Amniotic stem cell (primary cell): ENCODE measurements at places on chromosomes 2 and 18.
A peak's percentile ranks its signal among the peaks of the same experiment; 100 is the strongest.

DNA sequence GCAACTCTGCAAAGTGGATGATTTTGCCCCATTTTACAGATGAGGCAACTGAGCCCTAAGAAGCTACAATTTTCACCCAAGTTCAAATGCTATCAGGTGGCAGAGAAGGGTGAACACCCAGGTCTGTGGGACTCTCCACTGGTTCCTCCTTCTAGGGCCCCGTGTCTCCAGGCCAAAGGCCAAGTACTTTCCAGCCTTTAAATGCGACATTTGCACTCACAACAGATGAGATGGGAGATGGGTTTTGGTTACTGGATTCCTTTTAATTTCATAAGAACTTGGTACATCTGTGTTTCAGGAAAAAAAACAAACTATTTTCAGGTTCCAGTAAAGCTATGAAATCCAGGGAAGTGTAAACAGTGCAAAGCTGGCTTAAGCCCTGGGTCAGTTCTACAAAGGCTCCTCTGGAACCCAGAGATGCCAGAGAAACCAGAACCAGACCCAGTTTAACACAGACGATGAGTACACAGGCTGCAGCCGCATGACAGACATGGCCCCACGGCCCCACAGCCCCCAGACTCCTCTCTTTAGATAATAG is 361.7 kb downstream of the ANAPC1 start:
- DNase-seq, result no peak

DNA sequence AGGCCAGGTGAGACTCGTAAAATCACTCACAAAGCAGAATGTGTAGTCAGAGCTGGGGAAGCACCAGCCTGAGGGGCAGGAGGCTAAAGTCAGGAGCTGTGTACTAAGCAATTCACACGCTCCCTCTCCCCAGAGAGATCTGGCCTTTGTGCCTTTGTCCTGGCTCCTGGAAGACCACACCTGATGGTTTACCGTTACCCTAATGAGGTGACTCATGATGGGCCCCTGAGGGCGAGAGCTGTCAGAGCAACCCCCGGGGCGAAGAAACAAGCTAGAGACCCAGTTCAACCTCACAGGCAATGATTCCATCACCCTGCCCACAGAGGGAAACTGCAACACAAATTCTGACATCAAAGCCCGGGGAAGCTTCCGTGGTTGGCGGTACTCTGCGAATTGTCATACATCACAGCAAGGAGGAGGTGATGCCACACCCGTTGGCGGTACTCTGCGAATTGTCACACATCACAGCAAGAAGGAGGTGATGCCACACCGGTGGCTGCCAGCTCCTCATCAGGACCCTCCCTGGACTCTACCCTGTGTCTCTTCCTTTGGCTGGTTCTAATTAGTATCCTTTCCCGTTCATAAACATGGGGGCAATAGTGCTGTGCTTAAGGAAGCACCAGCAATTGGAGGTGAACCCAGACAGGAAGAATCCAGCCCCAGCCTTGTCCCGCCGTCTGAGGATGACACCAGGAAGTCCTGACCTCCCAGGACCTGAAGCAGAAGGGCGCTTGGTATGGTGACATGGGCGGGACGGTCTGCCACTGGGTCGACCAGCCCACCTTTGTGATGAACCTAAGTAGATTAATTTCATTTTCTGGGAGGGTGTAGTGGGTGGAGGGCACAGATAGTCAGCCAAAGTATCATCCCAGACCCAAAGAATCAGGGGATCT is 30.5 kb downstream of the B3GNT7 start:
- DNase-seq, result no peak

DNA sequence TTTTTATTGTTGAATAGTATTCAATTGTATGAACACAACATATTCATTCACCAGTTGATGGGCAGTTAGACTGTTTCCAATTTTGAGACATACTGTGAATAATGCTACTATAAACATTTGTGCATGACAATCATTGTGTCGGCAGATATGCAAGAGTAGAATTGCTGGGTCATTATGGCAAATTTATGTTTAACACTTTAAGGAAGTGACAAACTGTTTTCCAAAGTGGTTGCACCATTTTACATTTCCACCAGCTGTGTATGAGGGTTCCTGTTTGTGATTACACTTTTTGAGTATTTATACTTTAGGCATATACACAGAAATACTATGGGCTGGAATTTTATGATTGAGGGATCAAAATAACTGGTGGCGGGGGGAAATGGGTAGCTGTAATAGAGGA is 61.2 kb downstream of the MAP4K3 start:
- DNase-seq, result no peak

DNA sequence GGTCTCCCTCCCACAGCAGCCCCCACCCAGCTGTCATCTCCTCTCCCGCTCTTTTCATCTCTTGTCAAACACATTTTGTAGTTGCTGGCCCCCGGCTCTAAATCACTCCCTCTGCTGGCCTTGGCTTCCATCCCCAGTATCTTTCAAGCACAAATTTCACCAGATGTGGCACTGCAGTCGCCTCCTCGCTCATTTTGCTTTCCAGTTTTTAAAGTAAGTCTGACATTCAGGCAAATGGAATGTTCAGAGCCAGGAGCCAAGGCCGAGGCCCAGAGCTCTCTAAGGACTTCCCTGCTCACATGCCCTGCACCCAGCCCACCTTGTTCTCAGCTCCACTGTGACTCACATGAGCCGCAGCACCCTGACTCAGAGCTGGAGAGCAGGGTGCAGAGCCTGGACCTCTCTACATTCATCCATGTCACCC is 158.4 kb downstream of the GALNT14 start:
- DNase-seq, result peak; percentile 79

DNA sequence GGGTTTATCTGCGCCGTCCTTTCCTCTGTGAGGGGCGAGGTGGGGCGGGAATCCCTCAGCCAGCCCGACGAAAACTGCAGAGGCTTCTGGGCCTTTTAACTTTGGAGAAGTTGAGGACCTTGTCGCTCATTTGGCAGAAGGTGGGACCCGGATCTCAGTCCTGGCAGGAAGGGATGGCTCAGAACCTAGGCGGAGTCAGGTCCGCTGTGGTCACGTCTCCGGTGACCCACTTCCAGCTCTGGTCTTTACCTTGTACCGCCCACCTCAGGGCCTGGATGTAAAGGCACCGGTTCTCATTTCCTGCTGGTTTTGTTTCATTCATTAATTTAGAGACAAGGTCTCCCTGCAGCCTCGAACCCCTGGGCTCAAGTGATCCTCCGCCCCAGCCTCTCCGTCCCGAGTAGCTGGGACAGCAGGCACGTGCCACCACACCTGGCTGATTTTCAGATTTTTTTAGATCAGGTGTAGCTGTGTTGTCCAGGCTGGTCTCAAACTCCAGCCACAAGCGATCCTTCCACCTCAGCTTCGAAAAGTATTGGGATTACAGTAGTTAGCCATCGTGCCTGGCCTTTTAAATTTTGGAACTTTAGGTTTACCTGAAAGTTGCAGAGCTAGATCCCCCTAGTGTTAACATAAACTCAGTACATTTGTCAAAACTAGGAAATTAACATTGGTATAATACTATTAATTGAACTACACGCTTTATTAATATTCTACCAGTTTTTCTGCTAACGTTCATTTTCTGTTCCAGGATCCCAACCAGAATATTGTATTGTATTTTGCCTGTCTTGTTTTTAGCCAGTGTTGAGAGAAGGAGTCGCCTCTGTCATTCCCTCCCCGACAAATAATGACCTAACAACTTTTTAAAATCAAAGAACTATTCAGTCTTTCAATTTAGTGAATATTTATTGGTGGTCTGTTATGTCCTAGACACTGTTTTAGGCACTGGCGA is 852 bp downstream of the POLI start:
- DNase-seq, result no peak

DNA sequence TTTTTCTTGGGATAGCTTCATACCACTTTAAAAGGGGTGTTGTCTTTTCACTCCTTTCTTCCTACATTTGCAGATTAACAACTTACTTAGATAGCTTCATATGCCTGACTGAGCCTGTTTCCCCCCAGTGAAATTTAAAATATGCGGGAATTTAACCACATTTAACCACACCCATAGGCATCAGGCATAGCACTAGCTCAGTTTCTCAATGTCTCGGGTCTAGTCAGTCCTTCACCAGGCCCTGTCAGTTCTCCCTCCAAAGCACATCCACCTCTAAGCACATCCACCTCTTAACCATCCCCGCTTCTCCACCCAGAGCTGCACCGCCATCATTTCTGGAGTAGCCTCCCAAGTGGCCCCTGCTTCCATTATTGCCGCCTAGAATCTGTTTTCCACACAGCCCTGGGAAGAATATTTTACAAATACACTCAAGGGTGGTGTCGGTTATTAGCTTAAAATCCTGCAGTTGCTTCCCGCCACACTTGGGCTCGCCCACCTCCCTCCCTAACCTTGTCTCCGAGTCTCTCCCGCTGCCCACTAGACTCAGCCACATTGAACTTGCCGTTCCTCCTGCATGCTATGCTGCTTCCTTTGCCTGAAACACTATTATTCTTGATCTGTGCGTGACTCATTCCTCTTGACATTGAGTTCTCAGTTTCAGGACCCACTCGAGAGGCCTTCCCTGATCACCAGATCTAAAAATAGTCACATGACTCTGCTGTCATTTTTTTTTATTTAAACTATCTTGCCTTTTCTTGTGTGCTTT is 68.3 kb downstream of the SPTBN1 start:
- no peak for DNase-seq

- DNase-seq, result no peak
Observed at GRCh38 chr2:19989342-19989666, 601 bp downstream of the WDR35 start.

GRCh38 chr2:159755788-159756187 is 42.2 kb downstream of the CD302 start:
- DNase-seq, result no peak

- no peak for DNase-seq
Observed at GRCh38 chr2:36912695-36913094, 53.6 kb downstream of the STRN start.

DNA sequence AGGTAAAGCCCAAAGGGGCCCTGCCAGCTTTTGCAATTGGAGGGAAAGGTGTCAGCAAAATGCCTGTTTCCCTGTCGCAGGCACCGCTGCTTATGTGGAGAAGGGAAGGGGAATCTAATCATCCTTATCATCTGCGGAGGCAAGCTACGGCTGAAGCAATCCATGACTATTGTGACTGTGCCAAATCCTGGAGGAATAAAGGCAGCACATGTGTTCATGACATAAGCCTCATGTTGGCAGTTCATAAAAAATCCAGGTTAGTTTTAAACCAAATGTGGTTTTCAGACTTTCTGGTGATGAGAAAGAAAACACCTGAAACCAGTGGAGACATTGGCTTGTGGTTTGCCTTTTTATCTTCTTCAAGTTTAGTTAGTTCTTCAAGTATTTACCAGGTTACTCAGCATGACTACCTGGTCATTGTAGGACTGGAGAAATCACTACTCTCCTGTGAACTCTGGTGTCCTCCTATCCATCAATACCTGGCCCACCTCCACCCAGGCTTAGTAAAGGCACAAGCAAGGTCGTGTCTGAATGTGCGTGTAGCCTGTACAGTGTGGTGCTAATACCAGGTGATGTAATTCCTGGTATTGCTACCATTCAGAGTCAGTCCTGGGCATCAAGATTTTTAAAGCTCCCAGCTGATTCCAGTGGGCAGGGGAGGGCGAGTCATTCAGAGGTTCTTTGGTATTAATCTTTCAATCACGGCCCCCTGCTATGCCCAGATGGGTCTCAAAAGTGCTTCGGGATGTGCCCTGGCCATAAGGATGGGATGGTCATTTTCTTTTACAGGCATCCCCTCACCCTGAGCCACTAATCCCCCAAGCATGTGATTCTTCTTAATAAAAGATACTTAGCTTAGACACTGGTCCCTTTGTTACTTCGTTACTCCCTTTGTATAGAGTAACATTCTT is 96.8 kb downstream of the TGFA start:
- no peak for DNase-seq

DNA sequence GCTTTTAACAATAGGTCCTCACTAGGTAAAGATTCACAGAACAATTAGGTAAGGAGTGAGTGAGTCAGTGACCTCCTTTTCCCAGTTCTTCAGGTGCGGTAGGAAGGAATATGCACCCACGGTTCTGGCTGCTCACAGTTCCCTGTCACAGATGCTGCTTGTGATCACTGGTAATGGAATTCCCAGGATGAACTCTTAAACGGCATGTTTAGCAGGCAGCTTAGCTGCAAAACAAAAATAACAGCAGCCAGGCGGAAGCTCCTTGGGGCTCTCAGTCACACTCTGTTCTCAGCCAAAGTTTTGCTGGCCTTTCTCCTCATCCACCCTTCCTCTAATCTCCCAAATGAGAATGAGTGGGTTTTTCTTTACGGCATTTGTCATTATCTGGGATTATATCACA is 274.5 kb downstream of the MYT1L start:
- no peak for DNase-seq

- no peak for DNase-seq
Observed at GRCh38 chr2:70527447-70528080, 26.1 kb downstream of the TGFA start.

DNA sequence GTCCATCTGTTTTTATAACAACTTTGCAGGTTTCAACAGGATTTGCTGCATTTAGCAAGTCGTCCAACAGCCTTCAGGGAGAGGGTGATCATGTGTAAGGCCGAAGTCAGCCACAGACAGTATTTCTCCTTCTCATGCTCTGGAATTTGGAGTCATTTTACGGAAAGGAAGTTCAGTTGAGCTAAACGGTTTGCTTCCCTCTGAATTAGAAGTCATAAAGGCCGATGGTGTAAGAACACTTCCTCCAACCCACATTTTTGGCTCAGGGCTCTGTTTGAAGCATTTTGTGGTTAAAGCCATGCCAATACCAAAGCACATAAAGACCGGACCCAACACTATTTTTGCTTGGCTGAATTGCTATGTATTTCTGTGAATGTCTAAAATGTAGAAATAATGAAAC is 129.5 kb downstream of the TMEM182 start:
- no peak for DNase-seq

DNA sequence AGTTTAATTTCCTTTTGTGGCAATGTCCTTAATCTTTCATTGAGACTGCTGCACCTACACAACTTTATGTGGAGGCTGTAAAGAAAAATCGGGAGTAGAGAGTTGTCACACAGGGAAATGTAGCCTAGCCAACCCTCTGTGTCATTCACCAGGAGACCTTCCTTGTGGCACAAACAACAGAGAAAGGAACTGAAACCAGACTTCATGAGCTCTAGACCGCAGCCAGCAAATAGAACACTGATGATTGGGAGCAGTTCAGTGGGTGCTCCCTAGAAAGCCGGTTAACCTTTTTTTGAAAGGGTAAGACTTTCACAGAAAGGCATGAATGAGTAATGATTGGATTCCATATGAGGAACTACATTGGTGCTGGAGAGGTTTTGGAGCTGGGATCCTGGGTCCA is 1752.4 kb upstream of the CELF4 start:
- DNase-seq, result no peak

GRCh38 chr2:182132605-182133004 is 147.0 kb downstream of the PPP1R1C start:
- no peak for DNase-seq
